ENCODE measurements at places on chromosomes 5 and 9. TPM values are rescaled to one million over a fixed set of nuclear protein-coding genes. Genes with fewer than 3 reads are reported as not detected.
A peak's percentile ranks its signal among the peaks of the same experiment; 100 is the strongest.

- H3K4me3 ChIP-seq, result no peak overlapping the region
- H3K4me1 ChIP-seq, result no peaks in the 10 kb centered on the region
- DNase-seq, result no peak
Measured at GRCh38 chr9:75471549-75472114, 383.3 kb downstream of the OSTF1 start.

DNA sequence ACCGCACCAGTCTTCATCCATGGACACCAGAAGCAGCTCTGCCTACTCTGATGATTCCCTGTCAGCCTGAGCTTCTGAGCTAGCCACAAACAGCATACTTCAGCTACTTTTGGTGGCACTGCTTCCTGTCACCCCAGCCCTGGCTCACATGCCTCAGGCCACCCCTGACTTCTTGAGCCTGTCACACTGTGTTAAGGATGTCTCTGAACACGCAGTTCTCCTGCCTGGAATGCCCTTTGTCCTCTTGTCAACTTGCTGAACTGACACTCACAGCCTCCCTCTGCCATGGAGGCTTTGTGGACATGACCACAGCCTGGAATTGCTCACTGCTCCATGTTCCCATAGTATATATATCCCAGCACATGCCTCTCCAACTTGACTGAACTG, 7.2 kb downstream of the MACROH2A1 start:
- H3K27me3 ChIP-seq, result no peaks in the 10 kb centered on the region
- no peak for DNase-seq
- no peaks in the 10 kb centered on the region for H3K36me3 ChIP-seq
- H3K4me1 ChIP-seq, result no peaks in the 10 kb centered on the region
- no peak overlapping the region for H3K27ac ChIP-seq

GRCh38 chr9:32955655-32956478, 45.6 kb downstream of the APTX start:
- H3K4me1 ChIP-seq, result no peaks in the 10 kb centered on the region
- DNase-seq, result no peak
- no peaks in the 10 kb centered on the region for H3K27me3 ChIP-seq
- H3K4me3 ChIP-seq, result no peak overlapping the region
- no peaks in the 10 kb centered on the region for H3K36me3 ChIP-seq

DNA sequence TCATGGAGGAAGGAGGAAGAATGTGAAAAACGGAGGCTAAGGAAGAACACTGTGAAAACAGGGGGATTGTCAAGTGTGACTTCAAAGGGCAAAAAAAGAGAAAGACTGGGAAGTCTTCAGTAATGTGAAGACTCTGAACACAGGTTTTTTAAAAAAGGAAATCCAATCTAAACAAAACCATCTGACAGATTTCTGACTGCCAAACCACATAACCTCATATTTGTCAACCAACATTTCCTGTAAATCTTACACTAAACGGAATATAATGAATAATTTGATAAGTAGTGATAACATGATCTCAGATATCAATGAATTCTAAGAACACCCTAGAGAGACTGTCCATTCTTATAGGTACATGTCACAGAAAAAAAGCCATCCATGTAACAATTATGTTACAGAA, 124.7 kb downstream of the FBN2 start:
- DNase-seq, result no peak
- no peak overlapping the region for H3K4me3 ChIP-seq
- H3K27ac ChIP-seq, result no peak overlapping the region
- H3K36me3 ChIP-seq, result no peaks in the 10 kb centered on the region
- H3K27me3 ChIP-seq, result no peaks in the 10 kb centered on the region

GRCh38 chr9:120934281-120934680, 7.7 kb upstream of the TRAF1 start:
- H3K4me3 ChIP-seq, result no peak overlapping the region
- H3K27me3 ChIP-seq, result no peaks in the 10 kb centered on the region
- H3K4me1 ChIP-seq, result peaks cover 14% of the 10 kb centered on the region
- peak overlapping the region; percentile 88 for H3K27ac ChIP-seq
- DNase-seq, result no peak
- H3K36me3 ChIP-seq, result no peaks in the 10 kb centered on the region

DNA sequence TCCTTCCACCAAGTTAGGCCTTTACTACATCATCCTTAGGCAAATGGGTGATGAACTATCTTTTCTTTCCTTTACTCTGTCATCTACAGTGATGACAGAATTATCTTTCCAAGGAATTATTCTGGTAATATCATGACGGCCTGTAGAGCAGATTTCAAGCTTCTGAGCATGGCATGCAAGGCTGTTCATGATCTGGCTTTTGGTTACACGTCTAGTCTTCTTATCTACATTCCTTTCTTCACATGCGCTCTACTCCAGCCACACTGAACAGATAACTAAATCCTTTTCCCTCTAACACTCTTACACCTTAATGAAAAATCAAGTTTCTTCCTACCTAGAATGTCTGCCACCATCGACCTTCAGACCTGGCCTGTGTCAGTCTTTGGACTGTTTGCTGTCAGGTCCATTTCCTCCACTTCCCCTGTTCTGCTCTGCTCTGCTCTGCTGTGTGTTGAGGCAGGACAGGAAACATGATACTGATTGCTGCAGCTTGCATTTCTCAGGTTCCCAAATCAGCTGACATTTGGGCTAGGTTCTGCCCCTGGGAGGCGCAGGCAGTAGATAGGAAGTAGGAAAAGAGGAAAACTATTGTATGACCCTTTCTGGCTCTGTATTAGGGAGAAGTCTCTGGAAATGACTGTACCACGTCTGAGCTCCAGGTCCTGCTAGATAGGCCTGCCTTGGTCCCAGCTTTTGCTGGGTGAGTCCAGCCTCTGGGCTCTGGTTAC, 4.2 kb downstream of the SCGB3A2 start:
- no peak overlapping the region for H3K4me3 ChIP-seq
- H3K27ac ChIP-seq, result no peak overlapping the region
- DNase-seq, result no peak
- H3K27me3 ChIP-seq, result no peaks in the 10 kb centered on the region

- no peak overlapping the region for H3K4me3 ChIP-seq
- no peaks in the 10 kb centered on the region for H3K27me3 ChIP-seq
- peak overlapping the region; percentile 99 for H3K27ac ChIP-seq
- H3K36me3 ChIP-seq, result no peaks in the 10 kb centered on the region
- H3K4me1 ChIP-seq, result peaks cover 6% of the 10 kb centered on the region
Measured at GRCh38 chr9:120966013-120966369, 39.4 kb upstream of the TRAF1 start.

GRCh38 chr5:170365011-170365410, 24.2 kb downstream of the KCNMB1 start:
- no peaks in the 10 kb centered on the region for H3K36me3 ChIP-seq
- no peaks in the 10 kb centered on the region for H3K27me3 ChIP-seq
- H3K27ac ChIP-seq, result no peak overlapping the region
- H3K4me3 ChIP-seq, result no peak overlapping the region
- no peaks in the 10 kb centered on the region for H3K4me1 ChIP-seq
- no peak for DNase-seq

DNA sequence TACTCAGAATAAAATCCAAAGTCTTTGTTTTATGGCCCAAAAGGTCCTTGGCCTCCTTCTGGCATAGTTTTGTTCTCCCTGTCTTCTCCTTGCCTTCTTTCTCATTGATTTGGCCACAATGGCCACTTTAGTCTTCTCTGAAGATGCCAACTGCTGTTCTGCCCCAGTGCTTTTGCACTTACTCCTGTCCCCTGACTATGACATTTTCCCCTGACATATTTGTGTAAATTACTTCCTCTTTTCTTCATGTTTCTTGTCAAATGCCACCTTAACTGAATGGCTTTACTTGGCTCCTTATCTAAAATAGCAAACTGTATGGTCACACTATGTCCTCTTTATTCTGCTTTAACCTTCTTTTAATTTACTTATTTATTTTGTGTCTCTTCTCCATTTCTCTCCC, 484.7 kb upstream of the ARRDC3 start:
- H3K36me3 ChIP-seq, result no peaks in the 10 kb centered on the region
- no peak overlapping the region for H3K4me3 ChIP-seq
- no peaks in the 10 kb centered on the region for H3K4me1 ChIP-seq
- no peaks in the 10 kb centered on the region for H3K27me3 ChIP-seq
- H3K27ac ChIP-seq, result no peak overlapping the region
- DNase-seq, result no peak

GRCh38 chr9:79565245-79565644, 6.5 kb upstream of the TLE4 start:
- H3K4me3 ChIP-seq, result no peak overlapping the region
- H3K4me1 ChIP-seq, result no peaks in the 10 kb centered on the region
- no peaks in the 10 kb centered on the region for H3K36me3 ChIP-seq
- no peak overlapping the region for H3K27ac ChIP-seq

PCDHGA11 gene
- total RNA-seq, result 7.1 TPM

PRDM12 gene
- total RNA-seq, result not detected

ACOT12 gene
- total RNA-seq, result 0.18 TPM
